Spinal cord (tissue), 10 donors: ENCODE measurements at places on chromosomes 6 and 20. TPM values are rescaled to one million over a fixed set of nuclear protein-coding genes. Genes with fewer than 3 reads are reported as not detected.

DNA sequence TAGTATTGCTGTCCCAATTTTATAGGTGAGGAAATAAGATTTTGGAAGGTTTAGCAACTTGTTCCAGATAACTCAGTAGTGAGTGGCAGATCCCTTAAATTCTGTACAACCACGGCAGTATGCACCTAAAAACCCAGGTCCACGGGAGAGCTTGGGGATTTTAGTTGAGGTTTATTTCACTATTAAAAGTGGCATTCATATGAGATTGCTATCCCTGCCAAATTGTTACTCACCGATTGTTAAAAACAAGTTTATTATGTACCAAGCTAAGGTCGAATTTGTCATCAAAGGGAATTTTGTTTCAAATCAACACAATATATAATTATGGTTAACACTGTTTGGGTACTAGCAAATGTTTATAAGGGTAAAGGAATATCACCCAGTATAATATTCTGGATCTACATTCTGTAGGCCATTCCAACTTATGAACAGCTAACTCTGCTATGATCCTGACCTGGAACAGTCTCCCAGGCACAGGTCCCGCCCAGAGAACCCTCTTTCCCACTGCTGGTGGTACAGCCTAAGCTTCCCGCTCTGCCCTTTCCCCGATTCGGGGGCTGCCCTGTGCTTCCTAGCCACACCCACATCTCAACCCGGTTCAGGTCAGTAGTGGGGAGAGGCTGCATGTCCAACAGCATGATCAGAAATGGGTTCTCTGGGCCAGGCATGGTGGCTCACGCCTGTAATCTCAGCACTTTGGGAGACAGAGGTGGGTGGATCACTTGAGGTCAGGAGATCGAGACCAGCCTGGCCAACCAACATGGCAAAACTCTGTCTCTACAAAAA is 24.9 kb downstream of the GPLD1 start:
- DNase-seq, result no peak

CRISP2 gene
- 2.5 TPM for polyA plus RNA-seq

DNA sequence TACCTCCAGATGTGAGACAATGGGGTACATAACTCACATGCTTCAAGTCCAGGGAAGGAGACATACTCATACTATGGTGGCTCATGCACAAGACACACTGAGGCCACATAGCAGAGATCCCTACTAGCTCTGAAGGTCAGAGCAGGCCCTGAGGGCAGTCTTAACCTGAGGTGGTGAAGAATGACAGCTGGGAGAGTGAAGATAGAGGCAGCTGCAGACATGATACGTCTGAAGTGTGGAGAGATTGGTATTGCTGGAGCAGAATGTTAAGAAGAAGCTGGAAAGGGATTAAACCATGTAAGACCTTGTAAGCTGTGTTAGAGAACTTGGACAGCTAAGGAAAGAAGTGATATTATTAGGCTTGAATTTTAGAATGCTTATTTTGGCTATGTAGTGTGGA is 32.9 kb downstream of the PGM3 start:
- DNase-seq, result no peak

DNA sequence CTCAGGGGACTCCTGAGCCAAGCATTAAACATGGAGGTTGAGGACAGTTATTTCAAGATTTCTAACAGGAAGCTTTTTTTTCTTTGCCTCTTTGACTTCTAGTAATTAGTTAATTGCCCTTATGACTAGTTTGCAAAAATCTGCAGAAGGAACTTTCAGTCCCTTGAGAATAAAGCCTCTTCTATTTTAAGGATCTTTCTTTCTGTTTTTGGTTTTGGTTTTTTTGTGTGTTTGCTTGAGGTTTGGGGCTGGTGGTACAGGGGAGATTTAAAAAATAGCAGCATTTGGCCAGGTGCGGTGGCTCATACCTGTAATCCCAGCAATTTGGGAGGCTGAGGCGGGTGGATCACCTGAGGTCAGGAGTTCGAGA is 259.3 kb downstream of the BMP7 start:
- no peak for DNase-seq

DNA sequence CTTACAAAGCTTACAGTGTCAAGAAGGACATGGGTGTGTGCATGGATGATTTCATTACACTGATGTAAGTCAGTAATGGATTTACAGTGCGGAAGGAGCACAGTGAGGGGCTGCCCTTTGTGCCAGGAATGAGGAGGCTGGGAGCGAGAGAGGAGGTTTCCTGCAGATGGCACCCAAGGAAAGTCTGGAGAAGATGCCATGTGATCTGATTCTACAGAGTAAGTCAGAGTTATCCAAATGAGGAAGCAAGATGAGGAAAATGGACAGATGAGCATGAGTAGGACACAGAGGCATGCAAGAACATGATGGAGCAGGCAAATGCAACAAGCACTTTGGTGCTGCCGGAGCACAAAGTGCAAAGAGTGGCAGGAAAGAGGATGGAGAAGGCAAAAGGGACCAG is 29.7 kb downstream of the MAP7 start:
- no peak for DNase-seq

DNA sequence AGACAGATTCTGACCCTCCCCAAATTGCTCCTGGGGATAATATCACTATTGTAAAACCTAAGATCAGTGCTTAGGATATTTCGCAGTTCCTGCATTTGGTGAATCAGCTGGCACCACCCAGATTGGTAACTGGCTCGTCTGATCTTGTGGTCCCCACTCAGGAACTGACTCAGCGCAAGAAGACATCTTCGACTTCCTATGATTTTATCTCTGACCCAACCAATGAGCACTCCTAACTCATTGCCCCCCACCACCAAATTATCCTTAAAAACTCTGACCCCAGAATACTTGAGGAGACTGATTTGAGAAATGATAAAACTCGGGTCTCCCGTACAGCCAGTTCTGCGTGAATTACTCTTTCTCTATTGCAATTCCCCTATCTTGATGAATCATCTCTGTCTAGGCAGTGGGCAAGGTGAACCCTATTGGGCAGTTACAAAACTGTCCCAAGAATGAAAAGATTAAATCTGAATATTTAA is 55.7 kb upstream of the PRND start:
- no peak for DNase-seq

DNA sequence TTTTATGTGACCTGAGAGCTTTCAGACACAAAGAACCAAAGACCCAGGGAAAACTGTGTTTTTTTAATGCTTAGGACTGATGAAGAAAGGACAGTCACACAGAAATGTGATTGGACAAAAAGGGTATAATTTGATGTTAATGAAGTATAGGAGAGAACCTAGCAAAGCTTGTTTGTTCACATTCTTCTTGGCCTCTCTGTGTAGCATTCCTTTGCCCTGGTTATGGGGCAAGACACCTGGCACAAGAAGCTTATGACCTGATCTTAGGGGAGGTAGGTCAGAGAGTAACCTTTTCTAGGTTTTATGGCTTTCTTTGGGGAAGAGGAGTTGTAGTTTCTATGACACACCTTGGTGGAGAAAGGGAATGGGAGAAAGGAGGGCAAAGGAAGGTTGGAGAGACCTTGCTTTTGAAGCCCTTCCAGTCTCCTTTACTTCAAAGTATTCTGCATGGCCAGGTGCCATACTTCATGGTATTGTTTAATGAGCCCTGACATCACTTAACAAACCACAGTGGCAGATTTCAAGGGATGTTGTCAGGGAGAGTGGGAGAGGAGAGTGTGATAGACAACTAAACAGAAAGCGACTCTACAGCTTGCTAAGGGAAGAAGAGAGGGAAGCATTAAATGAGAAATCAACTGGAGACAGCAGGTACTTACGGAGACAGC is 701.8 kb upstream of the FLRT3 start:
- no peak for DNase-seq

GRCh38 chr6:54980511-54981275 is 134.1 kb downstream of the FAM83B start:
- no peak for DNase-seq
